Activated CD8-positive, alpha-beta T cell treated with anti-CD3 and anti-CD28 coated beads, Interleukin-2, amount 10 ng/mL, durations not matched to agents 7 days and 5 days (primary cell): ENCODE measurements at places on chromosomes 6 and 20.
A peak's percentile ranks its signal among the peaks of the same experiment; 100 is the strongest.

DNA sequence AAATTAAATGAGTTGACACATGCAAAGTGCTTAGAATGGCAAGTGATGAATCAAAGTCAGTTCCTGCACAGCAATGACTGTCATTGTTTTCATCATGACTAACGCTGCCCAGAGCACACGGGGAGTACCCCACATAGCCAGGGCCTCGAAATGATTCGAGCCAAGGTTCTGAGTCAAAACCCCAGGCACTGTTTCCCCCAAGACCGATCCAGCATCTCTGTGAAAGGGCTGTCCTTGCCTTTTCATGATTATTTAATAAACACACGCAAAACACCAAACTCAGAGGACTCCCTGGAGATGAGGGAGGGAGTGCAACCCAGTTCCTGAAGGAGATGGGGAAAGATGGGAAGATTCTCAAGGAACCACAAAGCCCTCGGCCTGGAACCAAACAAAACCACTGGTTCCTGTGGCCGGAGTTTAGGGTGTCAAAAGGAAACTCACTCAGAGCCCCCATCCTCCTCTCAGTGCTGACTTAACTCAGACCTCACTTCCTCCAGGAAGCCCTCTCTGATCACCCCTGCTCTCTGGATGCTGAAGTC lies 3.8 kb downstream of the PREX1 start:
- DNase-seq: peak; percentile 66

DNA sequence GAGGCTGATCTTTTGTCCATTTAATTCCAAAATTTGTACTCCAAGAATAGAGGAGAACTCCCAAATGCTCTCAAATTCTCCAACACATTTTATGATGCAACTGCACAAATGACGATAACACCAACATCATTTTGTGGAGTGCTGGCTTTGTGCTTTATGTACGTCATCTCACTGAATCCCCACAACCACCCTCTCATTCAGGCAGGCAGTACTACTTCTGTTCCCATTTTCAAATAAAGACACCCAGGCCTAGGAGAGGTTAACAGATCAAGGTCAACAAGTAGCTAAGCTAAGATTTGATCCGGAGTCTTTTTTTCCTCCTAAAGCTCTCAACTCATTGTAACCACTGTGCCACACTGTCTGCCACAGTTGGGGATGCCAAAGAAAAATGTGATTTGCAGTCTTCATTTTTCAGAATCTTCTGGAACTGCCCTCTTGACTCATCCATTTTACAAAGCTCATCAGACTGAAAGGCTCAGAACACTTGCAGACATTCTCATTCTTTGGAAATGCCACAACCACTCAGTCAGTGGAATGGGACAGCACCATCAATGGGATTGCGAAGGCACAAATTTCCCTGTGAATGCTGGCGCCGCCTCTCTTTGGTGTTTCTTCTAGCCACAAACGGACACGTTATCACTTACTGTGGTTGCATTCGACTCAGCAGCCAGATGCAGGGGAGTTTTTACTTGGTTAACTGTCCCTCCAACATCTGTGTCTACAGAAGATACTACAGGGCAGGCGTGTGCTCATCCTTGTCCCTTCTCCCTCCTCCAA lies 184.4 kb downstream of the GJA10 start:
- peak; percentile 65 for DNase-seq

DNA sequence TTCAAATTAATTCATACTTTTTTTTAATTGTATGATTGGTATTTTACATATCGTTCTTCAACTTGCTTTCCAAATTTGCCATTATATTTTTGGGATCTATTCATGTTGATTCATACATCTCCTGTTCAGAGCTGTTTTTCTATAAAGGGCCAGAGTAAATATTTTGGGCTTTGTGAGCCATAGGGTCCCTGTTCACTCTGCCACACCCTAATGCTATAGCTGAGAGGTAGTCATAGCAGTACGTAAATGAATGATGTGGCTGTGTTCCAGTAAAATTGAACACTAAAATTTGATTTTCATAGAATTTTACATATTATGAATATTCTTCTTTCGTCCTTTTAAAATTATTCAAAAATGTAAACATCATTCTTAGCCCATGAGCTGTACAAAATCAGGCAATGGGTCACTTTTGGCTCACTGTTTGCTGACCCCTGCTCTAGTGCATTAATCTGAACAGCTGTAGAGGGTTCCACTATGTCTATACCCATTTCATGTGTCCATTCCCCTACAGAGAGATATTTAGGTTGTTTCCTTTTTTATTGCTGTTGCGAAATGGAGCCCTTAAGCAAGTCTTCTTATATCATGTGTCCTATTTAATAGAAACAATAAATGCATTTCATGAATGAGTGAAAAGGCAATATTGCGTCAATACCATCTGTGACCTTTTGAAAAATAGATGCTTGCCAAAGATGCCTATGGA lies 136.4 kb upstream of the SALL4 start:
- DNase-seq: no peak

GRCh38 chr6:140046016-140046632 lies 671.7 kb upstream of the CITED2 start:
- DNase-seq: no peak

DNA sequence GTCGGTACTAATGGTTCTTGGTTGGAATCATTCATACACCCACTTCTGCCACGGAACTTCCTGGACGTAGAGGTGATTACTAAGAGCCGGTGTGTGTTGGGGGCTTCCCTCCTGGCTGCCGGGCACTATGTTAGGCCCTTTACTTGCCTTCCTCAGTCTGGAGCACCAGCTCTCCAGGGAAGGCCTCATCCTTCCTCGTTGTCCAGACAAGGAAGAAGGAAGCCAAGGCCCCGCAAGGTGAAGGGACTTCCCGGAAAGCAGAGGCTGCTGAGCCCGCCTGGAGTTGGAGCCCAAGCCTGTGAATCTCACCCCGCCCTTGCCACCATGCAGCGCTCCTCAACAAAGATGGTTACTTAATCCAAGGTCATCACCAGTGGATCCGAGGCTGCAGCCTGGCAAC lies 26.2 kb downstream of the AAR2 start:
- DNase-seq: no peak

DNA sequence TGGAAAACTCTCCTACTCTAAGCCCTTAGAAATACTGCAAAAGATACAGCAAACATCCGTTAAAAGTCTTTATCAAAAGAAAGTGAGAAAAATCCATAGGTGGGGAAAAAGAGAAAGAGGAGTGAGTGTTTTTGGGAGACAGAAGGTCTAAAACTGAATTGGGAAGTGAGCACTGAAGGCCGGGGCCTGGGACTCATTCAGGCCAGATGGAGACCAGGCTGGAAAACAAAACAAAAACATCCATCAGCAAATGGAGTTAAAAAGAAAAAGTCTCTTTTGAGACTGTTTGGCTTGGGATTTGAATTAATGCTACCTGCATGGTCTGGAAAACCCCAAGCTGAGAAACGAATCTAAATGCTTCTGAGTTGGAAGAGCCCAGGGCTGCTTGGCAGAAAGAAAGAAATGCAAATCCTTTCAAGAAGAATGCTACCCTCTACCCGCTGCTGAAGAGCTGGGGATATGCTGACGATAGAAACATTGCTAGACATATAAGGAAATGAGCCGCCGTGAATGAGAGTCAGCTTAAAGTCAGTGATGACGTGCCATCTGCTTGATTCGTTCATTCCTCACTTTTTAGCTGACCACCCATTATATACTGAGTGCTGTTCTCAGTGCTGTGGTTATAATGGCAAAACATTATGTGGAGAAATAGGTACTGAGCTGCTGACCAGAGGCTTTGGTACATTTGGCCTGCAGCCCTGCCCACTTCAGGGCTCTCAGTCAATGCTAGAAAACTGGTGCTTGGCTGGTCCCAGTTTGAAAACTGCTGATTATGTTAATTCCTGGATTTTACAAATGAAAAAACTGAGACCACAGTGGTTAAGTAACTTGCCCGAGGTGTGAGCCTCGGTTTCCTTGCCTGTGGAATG lies 28.0 kb upstream of the TULP4 start:
- DNase-seq: no peak

GRCh38 chr6:25961619-25962148 lies 918 bp upstream of the TRIM38 start:
- no peak for DNase-seq
